Posterior cingulate gyrus (tissue), 11 donors: ENCODE measurements at places on chromosomes 1 and 21.

- no peak for DNase-seq
Measured at GRCh38 chr21:22536509-22536908, 1538.3 kb downstream of the NCAM2 start.

DNA sequence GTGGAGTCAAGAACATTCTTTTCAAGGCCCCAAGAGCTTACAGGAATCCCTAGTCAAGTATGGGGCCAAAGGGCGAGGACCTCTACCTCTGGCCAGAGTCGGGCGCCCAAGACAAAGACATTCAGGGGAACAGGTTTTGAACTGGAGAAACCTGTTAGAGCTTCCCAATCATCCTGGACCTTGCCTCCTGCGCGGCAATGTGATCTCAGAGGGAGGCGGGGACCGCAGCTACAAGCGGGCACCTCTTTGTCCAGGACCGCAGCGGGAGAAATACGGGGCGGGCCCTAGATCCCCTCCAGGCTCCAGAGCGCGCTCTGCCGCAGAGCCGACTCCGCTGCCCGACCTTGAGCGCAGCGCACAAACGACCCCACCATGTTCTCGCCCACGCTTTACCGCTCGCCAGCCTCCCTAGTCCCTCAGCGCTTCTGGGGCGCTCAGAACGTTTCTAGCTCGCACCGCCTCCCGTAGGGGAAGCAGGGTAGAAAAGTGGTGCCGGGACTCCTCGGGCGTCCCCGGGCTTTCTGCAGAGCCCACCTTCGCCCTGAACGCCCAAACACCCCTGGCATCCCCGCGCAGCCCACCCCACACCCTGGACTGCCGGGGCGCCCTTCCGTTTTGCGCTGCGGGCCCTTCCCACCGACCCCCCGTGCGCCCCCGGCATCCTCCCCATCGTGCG lies 28.1 kb downstream of the RABIF start:
- DNase-seq, result peak; percentile 19

DNA sequence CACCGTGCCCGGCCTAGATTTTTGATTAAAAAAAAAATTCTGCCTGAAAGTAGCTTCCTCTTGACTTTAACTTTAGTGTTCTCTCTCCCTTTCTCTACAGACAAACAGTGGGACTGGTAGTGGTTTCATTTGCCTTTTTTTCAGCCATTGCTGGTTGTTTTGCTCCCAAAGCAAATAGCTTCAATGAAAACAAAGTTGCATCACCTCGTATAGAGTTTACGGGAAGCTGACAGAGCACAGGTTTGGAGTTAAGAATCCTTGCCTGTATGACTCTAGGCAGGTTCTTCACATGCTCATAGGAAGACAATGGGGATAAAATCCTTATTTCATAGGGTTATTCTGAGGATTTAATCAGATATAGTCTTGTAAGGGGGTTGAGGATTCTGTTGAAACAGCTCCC lies 21.6 kb downstream of the AADACL4 start:
- no peak for DNase-seq

GRCh38 chr1:203177470-203178039 lies 1.9 kb upstream of the MYBPH start:
- DNase-seq, result no peak

- no peak for DNase-seq
Measured at GRCh38 chr1:40462956-40463590, 12.8 kb downstream of the ZFP69B start.

GRCh38 chr1:234928642-234929041 lies 200.0 kb downstream of the TOMM20 start:
- no peak for DNase-seq

DNA sequence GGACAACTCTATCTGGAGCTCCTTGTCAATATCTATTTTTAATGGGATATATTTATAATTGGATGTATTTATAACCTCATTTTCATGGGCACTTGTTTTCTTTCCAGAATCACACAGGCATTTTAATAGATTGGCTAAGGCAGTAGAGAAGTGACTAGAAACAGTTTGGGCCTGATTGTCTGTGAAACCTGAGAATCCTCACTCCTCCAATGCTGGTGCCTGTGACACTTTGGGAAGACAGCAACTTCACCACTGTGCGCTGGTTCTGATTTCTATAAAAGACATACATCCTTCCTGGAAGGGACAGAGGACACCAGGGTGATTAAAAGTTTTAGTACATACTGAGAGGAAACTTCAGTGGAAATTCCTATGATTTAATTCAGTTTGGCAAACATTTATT lies 39.6 kb upstream of the RXRG start:
- no peak for DNase-seq

GRCh38 chr1:217921126-217921904 lies 290.2 kb downstream of the SPATA17 start:
- DNase-seq, result no peak

- no peak for DNase-seq
Measured at GRCh38 chr1:7077970-7078369, 292.7 kb downstream of the CAMTA1 start.

DNA sequence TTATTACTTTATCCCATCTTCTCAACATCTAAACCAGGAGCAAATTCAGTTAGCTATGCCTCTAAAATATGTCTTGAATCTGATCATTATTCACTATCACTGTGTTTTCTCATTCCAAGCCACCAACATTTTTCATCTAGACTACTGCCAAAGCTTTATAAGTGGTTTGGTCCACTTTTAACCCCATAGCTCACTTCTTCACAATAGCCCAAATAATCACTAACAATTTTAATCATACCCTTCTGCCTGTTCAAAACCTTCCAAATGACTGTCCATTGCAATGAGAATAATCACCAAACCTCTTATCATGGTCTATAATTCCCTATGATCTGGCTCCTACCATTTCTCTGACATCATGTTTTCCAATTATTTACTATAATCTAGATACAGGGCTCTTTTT lies 149.8 kb upstream of the ZNHIT6 start:
- DNase-seq, result no peak

DNA sequence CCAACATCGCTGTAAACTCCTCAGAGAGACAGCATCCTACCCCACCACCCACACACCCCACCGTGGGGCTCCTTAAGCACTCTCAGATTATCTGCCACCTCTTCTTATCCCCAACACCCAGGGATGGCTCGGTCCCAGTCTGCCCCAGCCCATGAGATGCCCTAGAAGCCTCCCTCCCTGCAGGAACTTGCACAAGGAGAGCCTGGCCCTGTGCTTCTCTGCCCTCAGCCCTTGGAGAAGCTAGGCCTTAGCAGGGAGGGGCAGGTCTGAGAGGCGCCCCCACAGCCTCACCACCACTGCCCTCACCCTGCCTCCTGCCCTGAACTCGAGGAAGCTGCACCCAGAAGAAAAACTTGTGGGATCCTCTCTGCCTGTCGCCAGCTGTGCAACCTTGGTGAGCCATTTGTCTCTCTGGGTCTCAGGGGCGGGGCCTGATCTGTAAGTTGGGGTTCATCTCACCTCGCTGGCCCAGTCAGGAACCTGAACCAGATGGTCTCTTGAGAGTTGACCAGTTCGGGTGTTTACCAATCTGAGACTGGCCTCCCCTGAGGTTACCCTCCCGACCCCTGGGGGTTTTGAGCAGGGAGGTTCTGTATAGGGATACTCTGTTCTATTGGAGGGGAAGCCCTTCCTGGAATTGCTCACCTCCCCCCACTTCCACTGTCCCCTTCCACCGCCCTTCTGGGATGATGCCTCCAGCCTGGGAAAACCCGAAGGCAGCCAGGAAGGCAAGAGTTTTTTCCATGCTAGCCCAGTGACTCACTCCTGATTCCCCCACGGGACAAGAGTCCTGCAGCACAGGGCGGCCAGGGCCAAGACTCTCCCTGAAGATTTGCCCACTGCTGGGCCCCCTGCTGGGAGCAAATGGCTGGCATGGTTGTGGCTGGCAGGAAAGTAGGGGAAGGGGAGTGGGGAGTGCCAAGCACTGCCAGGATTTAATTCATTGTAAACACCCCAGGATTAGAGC lies at the start of gene S100A3:
TSS of gene S100A3 (minus strand) at position 537 of the 967 bp plus-strand sequence. CDS start 773 bp downstream, outside the sequence.
- DNase-seq, result peak; percentile 32

DNA sequence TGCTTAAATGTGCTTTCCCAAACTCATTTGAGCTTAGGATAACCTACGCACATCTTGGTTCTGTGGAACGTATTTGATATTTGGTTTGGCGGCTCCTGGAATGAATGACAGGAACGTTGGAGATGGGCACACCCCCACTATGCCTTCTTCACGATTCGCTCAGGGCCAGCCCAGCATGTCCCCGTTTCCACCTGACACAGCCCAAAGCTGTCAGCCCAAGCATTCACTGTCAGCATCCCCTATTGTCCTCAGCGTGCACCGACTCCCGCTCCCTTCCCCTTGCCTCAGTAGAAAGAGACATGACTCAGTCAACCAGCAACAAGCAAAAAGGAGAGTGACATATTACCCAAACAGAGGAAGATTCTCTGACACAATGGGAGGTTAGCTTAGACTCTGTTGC lies 181.4 kb downstream of the KCNJ6 start:
- DNase-seq, result no peak

DNA sequence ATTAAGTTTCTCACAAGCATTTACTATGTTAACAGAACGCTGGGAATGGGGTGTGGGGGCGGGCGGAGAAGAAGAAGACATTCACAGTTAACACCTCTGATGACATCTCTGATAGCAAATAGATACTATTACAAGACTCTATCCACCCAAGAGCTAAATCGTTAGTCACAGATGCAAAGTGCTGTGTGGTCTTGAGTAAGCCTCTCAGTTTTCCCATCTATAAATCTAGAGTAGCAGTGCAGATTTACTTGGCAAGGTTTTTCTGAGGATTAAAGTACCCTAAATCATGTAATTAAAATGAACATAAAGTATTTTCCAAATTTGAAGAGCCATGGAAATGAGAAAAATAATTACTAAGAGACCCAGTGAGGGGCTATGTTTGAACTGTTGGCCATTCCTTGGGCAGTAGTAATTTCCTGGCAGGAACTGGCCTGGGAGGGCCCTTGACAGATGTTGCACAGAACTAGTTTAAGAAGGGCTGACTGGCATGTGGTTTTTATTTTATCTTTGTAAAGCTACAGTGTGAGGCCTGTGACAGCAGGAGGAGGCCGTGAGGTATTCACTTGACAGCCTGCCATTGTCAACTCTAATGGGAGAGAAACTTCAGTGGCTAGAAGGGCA lies 58.7 kb upstream of the APOBEC4 start:
- no peak for DNase-seq

- peak; percentile 24 for DNase-seq
Measured at GRCh38 chr1:240691909-240692705, 80.2 kb upstream of the GREM2 start.

DNA sequence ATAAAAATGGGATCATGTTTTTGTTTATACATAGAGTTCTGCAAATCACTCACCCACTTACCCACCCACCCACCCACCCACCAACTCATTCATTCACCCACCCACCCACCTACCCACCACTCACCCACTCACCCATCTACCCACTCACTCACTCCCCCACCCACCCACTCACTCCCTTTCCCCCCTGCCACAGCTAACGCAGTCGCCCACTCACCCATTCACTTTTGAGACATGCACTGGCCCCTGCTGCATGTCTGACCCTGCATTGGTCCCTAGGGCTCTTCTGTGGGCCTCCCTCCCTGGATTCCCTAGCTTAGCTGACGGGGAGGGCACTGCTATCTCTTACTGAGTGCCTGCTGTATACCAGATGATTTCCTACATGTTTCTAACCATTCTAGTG lies 100.4 kb upstream of the CSF3R start:
- no peak for DNase-seq

- DNase-seq, result no peak
Measured at GRCh38 chr21:43917515-43918384, 52.7 kb downstream of the AGPAT3 start.

DNA sequence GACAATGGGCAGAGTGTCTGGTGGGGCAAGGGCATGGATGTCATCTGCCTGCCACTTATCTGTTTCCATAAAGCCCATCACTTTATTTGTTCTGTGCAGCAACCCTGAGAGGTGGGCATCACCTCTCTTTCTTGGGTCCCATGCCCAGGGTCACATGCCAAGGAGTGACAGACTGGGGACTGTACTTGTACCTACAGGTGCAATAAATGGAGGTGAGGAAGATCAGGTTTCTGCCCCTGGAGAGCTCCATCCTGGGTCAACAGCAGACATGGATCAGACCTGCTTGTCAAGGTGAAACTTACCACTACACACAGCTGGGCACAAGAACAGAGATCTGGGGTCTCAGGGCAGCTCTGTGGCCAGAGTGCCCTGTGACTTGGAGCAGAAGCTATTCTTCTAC lies 18.4 kb upstream of the PRDM16 start:
- no peak for DNase-seq

- no peak for DNase-seq
Measured at GRCh38 chr1:232317350-232317749, 312.6 kb downstream of the SIPA1L2 start.

DNA sequence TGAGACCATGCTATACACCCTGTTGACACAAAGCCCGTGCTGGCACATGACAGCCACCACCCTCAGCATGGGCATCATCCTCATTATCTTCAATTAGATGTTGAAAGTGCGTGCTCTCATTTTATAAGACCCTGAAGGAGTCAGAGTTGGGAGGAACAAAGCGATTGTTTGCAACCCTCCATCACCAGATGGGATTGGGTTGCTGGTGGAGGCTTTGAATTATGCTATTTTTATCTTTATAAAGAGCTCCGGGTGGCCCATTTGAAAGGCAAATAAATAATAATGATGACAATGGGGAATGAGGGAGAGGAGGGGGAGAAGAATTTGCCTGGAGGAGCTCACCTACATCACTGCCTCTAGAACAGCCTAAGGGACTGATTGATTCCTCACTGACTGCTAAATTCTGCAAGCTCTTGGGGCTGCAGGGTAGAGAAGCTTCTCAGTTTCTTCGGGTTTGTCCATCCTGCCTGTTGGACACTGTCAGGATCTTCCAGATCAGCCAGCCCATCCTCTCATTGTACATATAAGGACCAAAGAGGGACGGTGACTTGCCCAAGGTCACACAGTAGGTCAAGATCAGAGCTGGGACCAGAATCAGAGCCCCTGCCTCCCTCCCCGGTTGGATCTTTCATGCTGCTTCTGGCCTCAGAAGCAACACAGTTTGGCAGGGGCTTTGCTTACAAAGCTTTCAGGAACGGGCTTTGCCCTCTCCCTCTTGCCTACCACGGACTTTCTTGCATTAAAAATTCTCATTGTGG lies 130.9 kb upstream of the ZBTB40 start:
- no peak for DNase-seq

- no peak for DNase-seq
Measured at GRCh38 chr1:241048622-241049021, 308.4 kb downstream of the RGS7 start.

DNA sequence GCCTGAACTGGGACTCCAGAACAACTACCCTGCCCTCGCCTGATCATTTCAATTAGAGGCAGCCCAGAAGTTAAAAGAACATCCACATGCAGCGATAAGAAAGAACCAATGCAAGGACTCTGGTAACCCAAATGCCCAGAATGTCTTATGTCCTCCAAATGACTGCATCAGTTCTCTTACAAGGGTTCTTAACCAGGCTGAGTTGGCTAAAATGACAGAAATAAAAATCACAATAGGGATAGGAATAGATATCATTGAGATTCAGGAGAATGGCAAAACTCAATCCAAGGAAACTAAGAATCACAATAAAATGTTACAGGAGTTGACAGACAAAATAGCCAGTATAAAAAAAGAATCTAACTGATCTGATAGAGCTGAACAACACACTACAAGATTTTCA lies 80.1 kb upstream of the PTGFR start:
- no peak for DNase-seq

- DNase-seq, result no peak
Measured at GRCh38 chr1:118013336-118013735, 83.8 kb downstream of the WDR3 start.

- no peak for DNase-seq
Measured at GRCh38 chr1:42449256-42449655, 6.6 kb downstream of the ZMYND12 start.
